ENCODE measurements at places on chromosomes 5 and 9. TPM values are rescaled to one million over a fixed set of nuclear protein-coding genes. Genes with fewer than 3 reads are reported as not detected.

The KCNV2 gene
- total RNA-seq, result not detected

The LSM11 gene
- 3.5 TPM for total RNA-seq

The FAM169A gene
- 0.17 TPM for total RNA-seq

The PCDHGB5 gene
- total RNA-seq, result 40.4 TPM

The FABP6 gene
- not detected for total RNA-seq

The HMGCS1 gene
- total RNA-seq, result 31.6 TPM

The KIF12 gene
- total RNA-seq, result not detected

The PFN3 gene
- not detected for total RNA-seq

The EPB41L4B gene
- total RNA-seq, result 0.15 TPM

The THBS4 gene
- 11.9 TPM for total RNA-seq

The PAM gene
- total RNA-seq, result 504 TPM

The TMEM171 gene
- total RNA-seq, result 1.8 TPM

The CATSPER3 gene
- total RNA-seq, result 0.17 TPM

The CCDC183 gene
- total RNA-seq, result 0.33 TPM

The DMRTA1 gene
- 1.2 TPM for total RNA-seq

The EQTN gene
- not detected for total RNA-seq

The TSSK1B gene
- 0.15 TPM for total RNA-seq

The PCDHGB1 gene
- 4.4 TPM for total RNA-seq

The SPARC gene
- total RNA-seq, result 1,480 TPM
